Left renal pelvis (tissue), 4 donors: ENCODE measurements at places on chromosomes 7 and 10. TPM values are rescaled to one million over a fixed set of nuclear protein-coding genes. Genes with fewer than 3 reads are reported as not detected.

The PDCD11 gene
- 37.3 TPM for polyA plus RNA-seq

The MYL10 gene
- 0.22 TPM for polyA plus RNA-seq

The HMX3 gene
- polyA plus RNA-seq: not detected

The SFTPD gene
- 1.5 TPM for polyA plus RNA-seq

- DNase-seq: no peak
Measured at GRCh38 chr10:26969145-26969926, 108.6 kb upstream of the ABI1 start.

GRCh38 chr7:17622451-17622850 lies 317.8 kb downstream of the SNX13 start:
- DNase-seq: no peak

GRCh38 chr10:67772894-67773511 lies 65.0 kb downstream of the DNAJC12 start:
- DNase-seq: no peak

DNA sequence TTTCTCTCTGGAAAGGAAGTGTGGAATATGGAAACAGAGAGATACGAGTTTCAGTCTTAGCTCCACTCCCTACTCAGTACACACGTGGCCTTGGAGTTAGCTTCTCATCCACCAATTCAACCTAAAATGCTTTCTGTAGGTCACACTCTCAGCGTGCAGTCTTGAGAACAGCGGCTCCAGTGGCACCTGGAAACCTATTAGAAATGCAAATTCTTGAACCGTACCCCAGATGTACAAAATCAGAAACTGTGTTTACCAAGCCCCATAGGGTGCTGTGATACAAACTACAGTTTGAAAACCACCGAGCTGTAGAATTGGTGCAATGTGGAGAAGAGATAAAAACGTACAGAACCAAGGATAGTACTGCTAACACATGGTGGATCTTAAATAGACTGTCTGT lies 91.1 kb upstream of the SP4 start:
- DNase-seq: no peak

DNA sequence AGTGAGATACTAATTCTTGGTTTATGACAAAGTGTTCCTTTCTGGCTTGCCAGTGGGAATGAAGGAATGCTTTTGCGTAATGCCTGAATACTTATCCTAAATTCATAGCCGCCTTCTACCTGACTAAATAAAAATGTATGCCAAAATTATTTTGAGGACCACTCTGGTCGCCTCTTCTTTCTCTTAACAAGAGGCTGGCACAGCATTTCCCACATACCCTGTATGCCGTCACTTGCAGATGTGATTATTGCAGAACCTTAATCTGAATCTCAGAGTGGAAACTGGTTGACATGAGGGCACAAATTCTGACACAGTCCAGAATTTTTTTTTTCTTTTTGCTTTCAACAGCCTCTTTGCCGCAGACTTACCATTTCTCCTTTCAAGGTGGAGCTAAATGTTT lies 124.6 kb upstream of the GLCCI1 start:
- DNase-seq: no peak

DNA sequence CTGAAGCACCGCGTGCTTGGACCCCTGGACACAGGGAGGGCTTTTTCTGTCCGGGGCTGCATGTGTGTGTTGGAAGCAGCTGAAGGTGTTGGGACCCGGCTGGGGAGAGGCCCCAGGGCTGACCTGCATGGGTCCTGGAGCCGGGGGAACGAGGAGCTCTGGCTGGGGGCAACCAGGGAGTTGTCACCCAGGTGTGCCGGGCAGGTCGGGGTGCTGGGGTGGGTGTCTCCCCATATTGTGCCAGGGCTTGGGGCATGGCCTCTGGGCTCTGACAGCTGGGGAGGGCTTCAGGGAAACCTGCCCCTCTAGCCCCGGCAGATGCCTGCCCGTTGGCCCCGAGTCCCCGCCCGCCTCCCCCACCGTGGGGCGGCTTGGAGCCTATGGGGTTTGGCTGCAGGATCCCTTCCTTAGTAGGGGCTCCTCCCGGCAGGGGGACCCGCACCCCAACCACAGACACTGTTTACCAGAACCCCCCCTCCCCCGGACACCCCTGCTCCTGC lies 42.3 kb downstream of the UNCX start:
- no peak for DNase-seq

GRCh38 chr7:6530626-6531491 lies 20.4 kb downstream of the GRID2IP start:
- DNase-seq: no peak
